Suprapubic skin (tissue), 4 donors: ENCODE measurements at places on chromosomes 2 and 18.

DNA sequence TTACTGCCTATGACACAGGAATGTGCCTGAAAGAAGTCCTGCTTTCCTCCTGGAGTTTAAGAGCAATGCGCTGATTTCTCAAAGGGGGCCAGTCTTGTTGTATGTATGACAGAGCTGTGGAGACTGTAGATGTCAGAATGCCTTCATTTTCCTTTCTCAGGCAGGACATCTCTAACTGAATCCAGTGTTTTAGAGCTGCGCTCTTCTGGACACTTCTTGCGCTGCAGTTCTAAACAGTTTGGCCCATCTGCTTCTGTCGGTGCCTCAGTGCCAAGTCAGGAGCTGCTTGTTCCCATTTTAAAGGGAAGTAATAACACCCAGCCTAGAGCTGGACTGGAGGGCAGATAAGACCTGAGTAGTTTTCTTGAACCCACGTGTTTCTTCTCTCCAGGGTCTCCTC is 91.4 kb downstream of the ESCO1 start:
- DNase-seq: no peak

DNA sequence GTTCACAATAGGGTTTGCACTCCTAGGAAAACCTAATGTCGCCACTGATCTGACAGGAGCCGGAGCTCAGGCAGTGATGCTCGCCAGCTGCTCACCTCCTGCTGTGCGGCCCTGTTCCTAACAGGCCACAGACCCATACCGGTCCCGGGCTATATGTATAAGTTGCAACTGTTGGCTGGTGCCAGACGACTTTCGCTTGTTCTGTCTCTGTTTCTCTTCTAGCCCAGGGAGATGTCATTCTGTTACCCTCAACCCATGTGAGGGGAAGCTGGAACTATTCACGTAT is 170.3 kb downstream of the BCL2 start:
- DNase-seq: no peak

DNA sequence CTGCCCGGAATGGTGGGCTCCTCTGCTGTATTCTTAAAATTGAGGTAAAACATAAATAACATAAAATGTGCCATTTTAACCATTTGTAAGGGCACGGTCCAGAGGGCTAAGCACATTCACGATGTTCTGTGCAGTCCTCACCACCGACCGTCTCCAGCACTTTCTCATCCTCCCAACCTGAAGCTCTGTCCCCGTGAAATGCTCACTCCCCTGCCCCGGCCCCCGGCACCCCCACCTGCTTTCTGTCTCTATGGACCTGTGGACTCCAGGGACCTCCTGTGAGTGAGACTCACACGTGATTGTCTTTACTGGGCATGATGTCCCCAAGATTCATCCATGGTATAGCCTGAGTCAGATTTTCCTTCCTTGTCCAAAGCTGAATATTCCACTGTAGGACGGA is 38.7 kb upstream of the CTDP1 start:
- no peak for DNase-seq

DNA sequence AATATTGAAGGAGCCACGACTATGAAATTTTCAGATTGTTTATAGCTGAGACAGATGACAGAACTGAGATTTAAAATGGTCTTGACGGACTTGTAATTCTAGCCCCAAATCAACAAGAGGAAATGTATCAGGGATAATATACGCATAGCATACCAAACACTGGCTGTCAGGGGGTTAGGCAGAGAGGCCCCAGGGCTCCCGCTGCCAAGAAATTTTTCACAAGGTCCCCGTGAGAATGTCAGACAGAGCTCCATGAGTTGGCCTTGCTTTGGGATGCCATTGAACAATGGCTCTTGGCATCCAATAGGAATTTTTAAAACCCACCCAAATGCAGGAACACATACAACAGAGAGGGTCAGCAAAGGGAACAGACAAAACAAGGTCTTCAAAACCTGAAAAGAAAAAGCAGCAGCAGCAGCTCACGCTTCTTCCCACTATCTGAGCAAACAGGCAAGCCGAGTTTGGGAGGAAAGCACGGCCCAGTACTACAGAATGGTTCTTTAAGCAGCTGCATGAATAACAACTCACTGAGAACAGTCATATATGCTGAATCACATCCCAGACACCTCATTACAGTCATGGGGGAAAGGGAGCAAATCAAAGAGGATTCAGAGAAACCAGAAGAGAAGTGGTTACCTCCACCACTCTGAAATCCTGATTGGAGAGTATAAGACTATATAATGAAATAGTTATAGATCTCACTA is 445.6 kb downstream of the RND3 start:
- no peak for DNase-seq

- no peak for DNase-seq
Observed at GRCh38 chr2:227719641-227720040, 1.8 kb upstream of the SLC19A3 start.

GRCh38 chr2:201203916-201204654 is 21.1 kb downstream of the CASP10 start:
- no peak for DNase-seq

GRCh38 chr2:220991972-220992371 is 580.1 kb downstream of the EPHA4 start:
- no peak for DNase-seq

DNA sequence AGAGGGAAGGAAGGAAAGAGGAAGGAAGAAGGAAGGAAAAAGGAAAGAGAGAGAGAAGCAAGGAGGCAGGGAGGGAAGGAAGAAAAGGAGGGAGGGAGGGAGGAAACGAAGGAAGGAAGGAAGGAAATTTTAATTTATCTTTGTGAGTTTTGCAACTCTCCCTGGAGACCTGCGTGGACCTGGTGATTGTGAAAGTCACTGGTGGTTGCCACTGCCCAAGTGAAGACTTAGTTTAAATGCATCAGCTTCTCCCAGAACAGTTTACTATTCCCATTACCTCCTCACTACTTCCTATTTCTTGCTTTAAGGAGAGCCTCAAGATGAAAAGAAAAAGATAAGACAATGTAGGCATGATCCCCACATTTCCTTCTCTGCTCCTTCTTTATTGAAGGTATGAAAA is 68.8 kb downstream of the ACVR1C start:
- no peak for DNase-seq

- no peak for DNase-seq
Observed at GRCh38 chr2:185145316-185146121, 547.2 kb downstream of the ZNF804A start.

- no peak for DNase-seq
Observed at GRCh38 chr2:120590841-120591240, 144.8 kb upstream of the GLI2 start.

DNA sequence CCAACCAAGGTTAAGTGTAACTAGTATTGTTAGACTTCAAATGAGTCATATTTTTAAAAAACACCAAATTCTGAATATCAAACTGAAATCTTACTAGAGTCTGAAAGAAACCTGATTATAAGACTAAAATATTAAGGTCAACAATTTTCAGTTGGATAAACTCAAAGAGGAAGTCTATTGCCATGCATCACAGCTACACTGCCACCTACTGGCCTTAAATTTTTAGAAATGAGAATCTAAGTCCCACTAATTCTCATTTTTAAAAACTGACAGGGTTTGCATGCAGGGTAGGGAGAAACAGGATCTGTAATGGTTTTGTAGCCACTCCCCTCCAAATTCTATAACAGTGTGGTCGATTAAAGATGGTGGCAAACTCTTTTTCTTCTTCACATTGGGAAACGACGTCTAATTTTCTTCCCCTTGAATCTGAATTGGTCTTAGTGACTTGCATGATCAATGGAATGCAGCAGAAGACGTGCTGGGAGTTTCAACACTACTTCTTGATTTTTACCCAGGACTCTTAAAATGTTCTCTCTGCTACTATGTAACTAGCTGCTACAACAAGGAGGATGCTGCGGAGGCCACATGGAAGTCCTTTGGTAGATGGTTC is 176.1 kb upstream of the SESTD1 start:
- no peak for DNase-seq

GRCh38 chr18:43159086-43159770 is 43.7 kb upstream of the RIT2 start:
- no peak for DNase-seq

GRCh38 chr2:60391230-60391629 is 162.2 kb downstream of the BCL11A start:
- no peak for DNase-seq

- no peak for DNase-seq
Observed at GRCh38 chr2:50582164-50582563, 449.8 kb downstream of the NRXN1 start.

DNA sequence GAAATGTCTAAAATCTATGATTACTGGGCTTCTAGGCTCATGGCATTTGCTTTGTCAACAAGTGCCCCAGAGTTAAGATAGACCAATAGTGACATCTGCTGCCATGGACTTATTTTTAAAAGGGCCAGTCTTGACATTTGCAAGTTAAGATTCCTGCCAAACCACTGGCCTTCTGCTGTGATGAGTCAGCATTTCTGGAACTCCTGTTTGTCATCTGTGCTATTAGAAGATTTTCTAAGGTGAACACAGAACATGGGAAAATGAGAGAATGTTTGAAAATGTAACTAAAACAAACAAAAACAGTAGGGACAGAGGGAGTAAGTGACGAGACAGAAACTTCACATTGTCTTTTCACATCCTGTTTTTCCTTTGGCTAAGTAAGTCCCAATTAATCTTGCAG is 93.7 kb upstream of the WDR75 start:
- DNase-seq: no peak

- no peak for DNase-seq
Observed at GRCh38 chr2:195318440-195319111, 338.4 kb upstream of the SLC39A10 start.
